Astrocyte (in vitro differentiated cells and primary cell): ENCODE measurements at places on chromosomes 1 and 21. TPM values are rescaled to one million over a fixed set of nuclear protein-coding genes. Genes with fewer than 3 reads are reported as not detected.

SYT2 gene
- total RNA-seq = 0.14 and 0.27 TPM in 2 replicates

RBM11 gene
- total RNA-seq = 2.6 and 3.4 TPM in 2 replicates

HAPLN2 gene
- total RNA-seq = not detected in 2 replicates

CD48 gene
- total RNA-seq = not detected in 2 replicates

HES2 gene
- total RNA-seq = 0.94 and 3.0 TPM in 2 replicates

CELA3B gene
- not detected in 2 replicates for total RNA-seq

THEM5 gene
- not detected in 2 replicates for total RNA-seq

IVL gene
- 0.16 TPM in 1 of 2 replicates, not detected in the other for total RNA-seq

HSPB7 gene
- total RNA-seq = 0.45 and 0.55 TPM in 2 replicates

TRIM33 gene
- 28.1 and 31.8 TPM in 2 replicates for total RNA-seq

PTGFRN gene
- 157 and 213 TPM in 2 replicates for total RNA-seq

OSCP1 gene
- total RNA-seq = 4.2 and 6.3 TPM in 2 replicates

DNA sequence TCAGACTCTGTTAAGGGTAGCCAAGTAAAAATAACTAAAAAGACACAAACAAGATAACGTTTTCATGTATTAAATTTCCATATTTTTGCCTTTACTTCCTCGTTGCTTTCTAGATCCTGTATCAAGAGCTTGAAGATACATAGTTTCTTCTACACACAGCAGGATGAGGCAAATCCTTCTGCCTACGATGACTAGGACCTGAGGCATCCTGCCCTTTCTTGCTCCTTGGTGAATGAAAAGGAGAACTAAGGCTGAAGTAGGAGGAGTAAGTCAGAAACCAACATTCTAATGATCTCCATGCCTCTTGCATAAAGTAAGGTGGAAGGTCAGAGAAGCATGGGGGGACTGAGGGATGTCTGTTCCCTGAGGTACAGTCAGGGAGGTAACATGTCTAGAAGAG is 102.6 kb downstream of the GPATCH2 start:
- peak; percentile 50 for DNase-seq

- DNase-seq = peak; percentile 67
Observed at GRCh38 chr1:159122005-159122621, 45.5 kb upstream of the AIM2 start.

DNA sequence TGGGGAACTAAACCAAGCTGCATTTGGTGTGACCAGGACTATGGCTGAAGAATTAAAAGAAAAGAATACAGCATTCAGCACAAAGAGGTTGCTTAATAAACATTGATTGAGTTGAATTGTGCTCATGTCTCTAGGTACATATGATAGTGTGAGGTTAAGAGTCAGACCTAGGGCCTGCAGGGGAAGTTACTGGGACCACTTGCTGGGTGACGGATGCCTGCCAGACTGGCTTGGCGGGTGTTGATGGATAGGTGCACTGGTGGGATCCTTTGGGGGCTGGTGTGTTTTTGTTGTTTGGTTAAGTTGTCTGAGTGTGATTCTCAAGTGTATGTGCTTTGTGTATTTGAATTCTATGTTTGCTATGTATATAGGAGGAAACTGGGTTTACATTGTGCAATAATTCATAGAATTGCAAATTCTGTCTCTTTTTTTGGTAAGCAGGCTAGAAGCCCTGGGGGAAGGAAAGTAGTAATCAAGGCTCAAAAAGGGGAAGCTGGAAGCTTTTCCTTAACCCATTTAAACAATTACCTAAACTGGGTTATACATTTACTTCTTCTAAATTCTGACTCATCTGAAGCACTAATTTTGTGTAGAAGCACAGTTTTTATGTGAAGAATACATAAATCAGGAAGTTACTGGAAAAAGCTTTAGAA is 1.8 kb downstream of the CD101 start:
- DNase-seq = no peak

DNA sequence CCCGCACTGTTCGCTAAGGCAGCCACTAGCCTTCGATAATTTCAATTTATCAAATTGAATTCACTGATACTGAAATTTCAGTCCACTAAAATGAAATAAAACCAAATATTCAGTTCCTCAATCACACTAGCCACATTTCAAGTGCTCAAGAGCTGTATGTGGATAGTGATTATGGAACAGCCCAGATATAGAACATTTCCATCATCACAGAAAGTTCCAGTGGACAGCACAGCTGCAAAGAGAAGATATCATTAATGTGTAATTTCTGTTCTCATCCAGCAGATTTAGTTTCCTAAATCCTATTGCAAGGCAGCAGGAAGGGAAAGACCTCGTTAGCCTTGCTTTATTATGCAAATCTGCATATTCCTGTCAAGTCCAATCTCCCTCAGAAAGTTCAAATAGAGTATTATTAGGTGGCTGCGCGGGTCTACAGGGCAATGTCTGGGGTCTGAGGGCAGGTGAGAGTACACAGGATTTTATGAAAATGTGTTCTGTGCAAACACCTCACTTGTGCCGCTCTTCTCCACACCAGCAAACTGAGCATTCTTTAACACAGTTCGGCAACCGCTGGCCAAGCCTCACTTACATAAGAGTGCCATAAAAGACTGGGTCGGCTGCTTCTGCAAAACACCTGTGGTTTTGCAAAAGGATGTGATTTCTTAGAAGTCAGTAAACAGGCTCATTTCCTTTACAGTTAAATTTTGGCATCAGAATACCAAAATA is 22.4 kb downstream of the CAPZB start:
- no peak for DNase-seq

GRCh38 chr1:2124446-2125198 is 70.0 kb downstream of the FAAP20 start:
- DNase-seq = no peak

DNA sequence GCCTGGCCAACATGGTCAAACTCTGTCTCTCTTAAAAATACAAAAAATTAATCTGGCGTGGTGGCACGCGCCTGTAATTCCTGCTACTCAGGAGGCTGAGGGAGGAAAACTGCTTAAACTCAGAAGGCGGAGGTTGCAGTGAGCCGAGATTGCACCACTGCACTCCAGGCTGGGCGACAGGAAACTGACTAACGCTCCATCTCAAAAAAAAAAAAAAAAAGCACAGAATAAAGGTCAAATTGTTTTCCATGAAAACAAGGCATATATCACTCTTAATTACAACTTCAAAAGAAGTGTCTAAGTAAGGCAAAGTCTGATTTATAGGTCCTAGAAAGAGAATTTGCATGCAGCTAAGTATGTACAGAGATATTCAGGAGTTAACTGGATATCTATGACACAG is 25.6 kb downstream of the EYA3 start:
- no peak for DNase-seq

- DNase-seq = peak; percentile 27
Observed at GRCh38 chr1:65079941-65080340, 68.1 kb upstream of the AK4 start.

- DNase-seq = no peak
Observed at GRCh38 chr1:119009312-119009655, 21.1 kb upstream of the TBX15 start.

DNA sequence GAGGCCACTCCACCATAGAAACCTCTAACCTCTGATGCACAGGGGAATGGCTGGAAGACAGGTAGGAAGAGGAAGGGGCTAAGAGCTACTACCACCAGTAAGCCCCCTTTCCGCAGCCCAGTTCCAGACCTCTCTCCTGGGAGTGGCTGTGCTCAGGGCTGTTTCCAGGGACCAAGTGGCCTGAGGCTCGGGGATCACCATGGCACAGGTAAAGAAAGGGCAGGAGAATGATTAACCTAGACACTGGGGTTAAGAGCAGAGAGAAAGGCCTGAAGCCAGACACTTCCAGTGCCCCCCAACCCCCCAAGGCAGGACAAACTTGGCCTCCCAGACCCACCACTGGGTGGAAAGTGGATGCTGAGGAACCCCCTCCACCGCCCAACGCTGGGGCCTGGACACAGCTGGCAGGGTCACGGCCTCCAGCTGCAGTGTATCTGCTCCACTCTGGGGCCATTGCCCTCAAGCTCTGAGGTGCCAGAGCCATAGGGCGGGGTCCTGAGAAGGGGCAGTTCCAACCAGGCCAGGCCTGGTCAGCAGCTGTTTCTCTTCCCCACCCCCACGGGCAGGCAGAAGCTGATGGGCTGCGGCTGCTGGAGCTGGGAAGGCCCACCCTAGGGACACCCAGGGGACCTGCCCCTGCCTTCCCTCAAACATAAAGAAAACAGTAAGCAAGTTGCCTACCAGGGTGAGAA is 2.6 kb downstream of the TAGLN2 start:
- DNase-seq = no peak

- DNase-seq = no peak
Observed at GRCh38 chr1:200245473-200245872, 164.4 kb downstream of the ZNF281 start.

DNA sequence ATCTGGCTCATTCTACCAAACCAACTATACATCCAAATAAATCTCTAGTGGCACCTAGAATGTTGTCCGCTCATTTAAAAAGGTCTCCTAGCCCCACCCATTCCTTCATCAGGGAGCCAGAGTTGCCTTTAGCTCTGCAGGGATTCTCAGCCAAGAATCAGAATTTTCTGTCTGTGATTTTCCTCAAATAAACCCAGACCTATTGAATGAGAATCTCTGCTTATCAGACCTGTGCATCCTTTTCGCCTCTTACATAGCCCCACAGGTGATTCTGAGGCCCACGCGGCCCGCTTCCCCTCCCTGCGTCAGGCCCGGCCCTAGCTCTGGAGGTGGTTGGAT is 410 bp upstream of the TDRD5 start:
- DNase-seq = no peak

DNA sequence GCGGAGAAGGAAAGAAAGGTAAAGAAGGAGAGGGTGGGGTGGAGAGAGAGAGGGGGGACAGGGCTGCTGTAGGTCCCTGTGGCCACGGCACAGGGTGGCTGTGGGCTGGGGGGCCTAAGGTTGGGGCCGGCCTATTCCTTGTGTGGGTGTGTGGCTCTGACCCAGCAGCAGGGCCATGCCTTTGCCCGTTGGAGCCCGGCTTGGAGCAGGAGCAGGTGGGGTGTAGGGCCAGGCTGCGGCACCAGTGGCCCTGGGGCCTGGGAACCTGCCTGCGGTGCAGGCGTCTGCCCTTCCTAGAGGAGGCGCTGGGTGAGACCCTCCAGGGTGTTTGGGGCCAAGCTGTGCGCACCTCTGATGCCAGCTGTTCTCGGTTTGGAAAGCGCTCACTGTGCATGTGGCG is 19.7 kb upstream of the SUMO3 start:
- DNase-seq = no peak

- peak; percentile 51 for DNase-seq
Observed at GRCh38 chr1:111225717-111226400, 1.7 kb upstream of the CHI3L2 start.

GRCh38 chr1:223840254-223840653 is 5.5 kb downstream of the TP53BP2 start:
- no peak for DNase-seq

GRCh38 chr1:203039609-203040512 is 13.6 kb downstream of the PPFIA4 start:
- DNase-seq = no peak

GRCh38 chr1:208012721-208013120 is 101.8 kb upstream of the CD34 start:
- no peak for DNase-seq

DNA sequence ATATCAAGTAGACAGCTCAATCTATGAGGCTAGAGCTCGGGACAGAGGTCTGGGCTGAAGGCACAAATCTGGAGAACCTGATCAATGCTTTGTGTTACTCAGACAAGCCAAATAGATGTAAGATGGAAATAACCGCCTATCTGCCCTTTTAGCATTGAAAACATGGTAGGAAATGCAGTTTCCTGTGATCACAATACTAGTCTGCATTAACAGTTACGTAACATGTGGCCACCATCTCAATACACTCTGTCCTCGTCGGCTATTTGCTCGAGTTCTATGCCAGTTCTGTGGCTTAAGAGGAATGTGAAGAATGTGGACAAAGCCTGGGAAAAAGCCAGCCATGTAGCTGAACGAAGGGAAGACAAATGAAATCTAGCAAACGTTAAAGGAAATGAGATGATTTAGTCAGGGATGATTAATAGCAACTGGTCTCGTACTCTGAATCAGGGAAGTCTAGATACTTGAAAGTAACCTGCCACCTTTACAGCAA is 73.3 kb downstream of the HSF2BP start:
- DNase-seq = peak; percentile 100

DNA sequence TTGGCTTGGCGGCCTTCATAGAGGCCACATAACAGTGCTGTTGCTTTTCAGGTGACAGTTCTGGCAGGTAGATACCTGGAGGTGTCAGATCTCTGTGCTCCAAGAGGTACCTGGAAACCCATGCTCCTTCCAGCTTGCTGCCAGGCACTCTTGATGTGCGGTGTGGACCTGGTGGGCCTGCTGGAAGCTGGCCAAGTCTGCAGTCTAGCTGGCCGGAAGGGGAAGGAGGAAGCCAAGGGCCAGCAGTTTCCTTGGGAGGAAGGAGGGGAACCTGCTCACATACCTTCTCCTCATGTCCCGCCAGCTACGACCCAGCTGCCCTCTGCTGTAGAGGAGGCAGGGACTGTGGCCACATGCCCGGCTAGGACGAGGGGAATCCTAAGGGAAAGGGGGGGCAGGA is 166.4 kb upstream of the AJAP1 start:
- DNase-seq = no peak

DNA sequence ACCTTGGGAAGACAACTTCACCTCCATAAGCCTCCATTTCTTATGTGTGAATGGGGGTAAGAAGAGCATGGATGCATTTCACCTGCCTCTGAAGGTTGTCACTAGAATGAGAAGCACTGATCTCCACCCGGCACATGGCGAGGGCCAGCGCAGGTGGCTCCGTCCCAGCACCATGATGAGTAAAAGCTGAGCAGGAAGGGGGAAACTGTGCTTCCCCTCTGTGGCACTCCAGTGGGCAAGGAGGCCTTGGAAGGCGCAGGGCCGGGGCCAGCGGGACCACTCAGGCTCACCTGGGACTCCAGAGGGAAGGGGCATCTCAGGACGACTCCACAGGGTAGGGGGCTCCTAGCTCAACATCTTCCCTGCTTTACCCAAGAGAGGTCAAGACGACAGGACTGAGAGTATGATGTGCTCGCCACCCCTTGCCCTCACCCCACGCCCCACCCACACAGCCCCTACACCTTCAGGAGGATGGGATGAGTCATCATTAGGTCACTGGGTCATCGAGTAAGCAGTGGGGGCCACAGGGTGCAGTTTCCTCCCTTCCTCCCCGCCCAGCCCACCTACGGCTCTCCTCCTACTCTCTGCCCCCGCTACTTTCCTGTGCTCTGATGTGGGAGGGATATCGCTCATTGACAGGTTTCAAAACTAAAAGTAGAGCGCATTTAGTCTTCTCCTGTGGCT is 112.1 kb downstream of the HIVEP3 start:
- no peak for DNase-seq

DNA sequence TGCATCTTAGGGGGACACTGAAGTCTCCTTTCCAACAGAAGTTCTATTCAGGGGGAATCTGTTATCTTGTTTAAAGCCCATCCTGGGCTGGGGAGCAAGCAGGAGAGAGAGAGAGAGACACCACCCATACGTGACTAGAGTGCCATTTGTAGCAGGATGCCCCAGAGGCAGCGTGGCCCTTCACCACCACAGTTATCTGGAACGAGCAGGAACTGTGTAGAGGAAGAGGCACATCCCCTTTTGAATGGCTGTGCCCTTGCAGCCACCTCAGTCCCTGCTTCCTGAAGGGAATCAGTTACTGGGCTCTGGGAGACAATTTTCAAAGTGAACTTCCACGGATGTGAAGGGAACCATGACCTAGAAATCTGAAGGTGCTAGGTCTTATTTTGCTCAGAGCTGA is 19.4 kb upstream of the LAMTOR5 start:
- DNase-seq = no peak

GRCh38 chr1:204272505-204272904 is 58.7 kb upstream of the GOLT1A start:
- DNase-seq = no peak

GRCh38 chr1:204136814-204137213 is 15.0 kb downstream of the ETNK2 start:
- no peak for DNase-seq

GRCh38 chr21:32653326-32653901 is 41.2 kb upstream of the CFAP298 start:
- DNase-seq = no peak
